ENCODE measurements at places on chromosomes 4 and X. TPM values are rescaled to one million over a fixed set of nuclear protein-coding genes. Genes with fewer than 3 reads are reported as not detected.

The SPON2 gene
- polyA plus RNA-seq = 46.7 TPM

The CENPVL1 gene
- not detected for polyA plus RNA-seq

The GJB1 gene
- polyA plus RNA-seq = not detected

The XAGE1A gene
- polyA plus RNA-seq = 0.90 TPM

The RNF150 gene
- polyA plus RNA-seq = 30.4 TPM

The EDA2R gene
- 4.0 TPM for polyA plus RNA-seq

The PRDM5 gene
- polyA plus RNA-seq = 11.4 TPM

The USP17L22 gene
- polyA plus RNA-seq = not detected

The FHIP1A gene
- polyA plus RNA-seq = 7.6 TPM

The DGAT2L6 gene
- not detected for polyA plus RNA-seq

The AR gene
- polyA plus RNA-seq = 4.5 TPM

The RPL10 gene
- 6,011 TPM for polyA plus RNA-seq

The VSIG1 gene
- 0.13 TPM for polyA plus RNA-seq

The RHOXF2 gene
- polyA plus RNA-seq = not detected
